Activated gamma-delta T cell treated with Interleukin-2 at 50 U/mL for 16 hours (primary cell): ENCODE measurements at places on chromosomes 3 and 15.

GRCh38 chr3:186790261-186790981 lies 7.0 kb downstream of the EIF4A2 start:
- no peak for DNase-seq

- no peak for DNase-seq
Observed at GRCh38 chr15:79076661-79077060, 13.9 kb downstream of the RASGRF1 start.

GRCh38 chr15:82647835-82648256 lies 683 bp upstream of the CPEB1 start:
- DNase-seq = peak; percentile 61

DNA sequence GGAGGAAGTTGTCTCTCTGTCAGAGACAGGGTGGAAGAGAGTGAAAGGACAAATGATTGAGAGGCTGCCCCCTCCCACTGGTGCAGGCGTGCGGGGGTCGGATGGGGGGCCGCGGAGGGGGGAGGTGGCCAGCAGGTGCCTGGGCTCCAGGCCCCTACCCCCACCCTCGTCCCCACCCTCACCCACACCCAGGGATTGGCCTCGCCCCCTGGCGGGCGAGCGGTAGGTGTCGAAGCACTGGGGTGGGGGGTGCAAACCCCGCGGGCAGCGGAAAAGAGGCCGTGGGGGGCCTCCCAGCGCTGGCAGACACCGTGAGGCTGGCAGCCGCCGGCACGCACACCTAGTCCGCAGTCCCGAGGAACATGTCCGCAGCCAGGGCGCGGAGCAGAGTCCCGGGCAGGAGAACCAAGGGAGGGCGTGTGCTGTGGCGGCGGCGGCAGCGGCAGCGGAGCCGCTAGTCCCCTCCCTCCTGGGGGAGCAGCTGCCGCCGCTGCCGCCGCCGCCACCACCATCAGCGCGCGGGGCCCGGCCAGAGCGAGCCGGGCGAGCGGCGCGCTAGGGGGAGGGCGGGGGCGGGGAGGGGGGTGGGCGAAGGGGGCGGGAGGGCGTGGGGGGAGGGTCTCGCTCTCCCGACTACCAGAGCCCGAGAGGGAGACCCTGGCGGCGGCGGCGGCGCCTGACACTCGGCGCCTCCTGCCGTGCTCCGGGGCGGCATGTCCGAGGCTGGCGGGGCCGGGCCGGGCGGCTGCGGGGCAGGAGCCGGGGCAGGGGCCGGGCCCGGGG lies at the start of gene KAT2B:
Gene KAT2B, plus strand, starts transcription at position 682 of the 783 bp plus-strand sequence. Its CDS starts 32 bp downstream, at position 714.
- DNase-seq = peak; percentile 80

DNA sequence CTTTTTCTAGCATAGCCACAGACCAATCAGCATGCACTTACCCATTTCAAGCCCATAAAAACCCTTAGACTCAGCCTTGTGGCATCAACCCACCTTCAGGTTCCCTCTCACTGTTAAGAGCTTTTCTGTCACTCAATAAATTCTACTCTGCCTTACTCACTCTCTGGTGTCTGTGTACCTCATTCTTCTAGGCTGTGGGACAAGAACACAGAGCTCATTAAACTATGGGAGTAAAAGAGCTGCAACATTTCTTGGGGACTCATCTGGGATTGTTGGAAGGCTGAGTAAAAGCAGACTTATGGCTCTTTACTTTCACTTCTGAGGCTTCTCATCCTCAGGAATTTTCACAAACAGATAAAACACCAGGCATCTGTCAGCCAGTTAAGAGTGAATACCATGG lies 879.3 kb downstream of the ROBO2 start:
- DNase-seq = no peak

DNA sequence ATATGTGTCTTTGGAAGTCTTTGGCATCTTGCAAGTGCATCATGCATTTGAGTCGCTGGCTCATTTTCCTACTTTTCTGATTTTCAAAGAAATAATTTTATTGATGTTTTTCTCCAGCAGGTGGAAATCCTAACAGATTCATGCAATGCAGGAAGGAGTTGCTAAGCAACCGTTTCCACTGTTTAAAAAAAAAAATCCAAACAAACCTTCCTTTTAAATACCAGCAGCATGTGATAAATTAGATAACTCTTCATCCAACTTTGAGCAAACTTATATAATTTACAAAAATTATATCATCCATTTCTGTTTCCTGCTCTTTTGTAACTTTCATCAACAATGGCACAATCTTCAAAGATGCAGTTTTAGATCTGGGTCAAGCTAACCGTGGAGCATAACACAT lies 364.1 kb downstream of the MFSD1 start:
- DNase-seq = no peak

GRCh38 chr3:113269661-113270060 lies 58.3 kb downstream of the BOC start:
- DNase-seq = no peak

GRCh38 chr3:66598168-66598567 lies 97.3 kb upstream of the LRIG1 start:
- DNase-seq = no peak

GRCh38 chr3:116050311-116050915 lies 394.9 kb downstream of the LSAMP start:
- DNase-seq = no peak

DNA sequence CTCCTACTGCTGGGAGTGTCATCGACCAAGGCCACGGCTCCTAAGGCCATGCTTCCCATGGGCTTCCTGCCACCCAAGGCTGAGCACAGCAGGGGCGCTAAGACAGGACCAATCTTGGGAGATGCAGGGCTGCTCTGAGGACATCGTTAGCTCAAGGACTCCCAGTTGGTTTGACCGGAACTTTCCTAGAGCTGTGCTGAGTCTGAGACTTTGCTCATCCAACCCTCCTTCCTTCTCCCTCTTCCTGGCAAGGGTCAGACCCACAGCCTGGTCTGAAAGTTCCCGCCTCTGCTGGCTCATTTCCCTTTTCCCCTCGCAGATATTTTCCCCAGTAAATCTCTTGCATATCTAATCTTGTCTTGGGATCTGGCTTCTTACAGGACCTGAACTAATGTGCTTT lies 57.2 kb downstream of the EPHB3 start:
- no peak for DNase-seq
